NCI-H82 (cell line): ENCODE measurements at places on chromosomes 3 and 15.
A peak's percentile ranks its signal among the peaks of the same experiment; 100 is the strongest.

GRCh38 chr15:80679804-80680175 is 15.3 kb upstream of the ABHD17C start:
- DNase-seq: no peak

DNA sequence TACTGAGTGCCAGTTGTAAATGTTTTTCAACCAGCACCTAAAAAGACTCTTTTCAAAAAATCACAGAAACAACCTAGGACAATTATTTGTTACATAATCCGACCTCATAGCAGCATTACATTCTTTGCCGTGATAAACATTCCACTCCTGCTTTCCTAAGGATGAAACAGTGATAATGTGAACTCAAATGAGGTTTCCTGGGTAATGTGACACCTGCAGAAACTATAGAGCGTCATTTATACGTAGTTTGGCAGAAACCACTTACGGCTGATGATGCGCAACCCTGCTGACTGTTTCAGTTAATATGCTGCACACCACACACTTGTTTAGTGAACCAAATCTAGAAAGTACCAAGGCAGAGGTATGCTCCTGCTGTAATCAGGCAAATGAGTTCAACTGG is 55.8 kb downstream of the SEMA6D start:
- DNase-seq: no peak

DNA sequence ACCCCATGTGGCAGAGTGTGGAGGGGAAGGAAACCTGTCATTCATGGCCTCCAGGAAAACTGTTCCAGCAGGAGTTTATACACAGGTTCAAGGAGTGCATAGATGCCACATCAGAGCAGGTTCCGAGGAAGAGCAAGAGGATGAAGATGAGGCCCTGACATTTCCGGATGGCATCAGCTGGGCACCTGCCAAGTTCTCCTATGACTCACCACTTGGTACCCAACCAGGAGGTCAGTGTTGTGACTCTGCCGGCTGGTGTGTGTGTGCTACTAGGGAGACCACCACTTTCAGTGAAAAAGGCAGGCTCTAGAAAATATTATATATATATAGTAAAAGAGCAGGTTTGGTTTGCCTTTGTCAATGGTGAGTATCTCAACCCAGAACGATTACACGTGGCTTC is 69.3 kb downstream of the NTRK3 start:
- no peak for DNase-seq

DNA sequence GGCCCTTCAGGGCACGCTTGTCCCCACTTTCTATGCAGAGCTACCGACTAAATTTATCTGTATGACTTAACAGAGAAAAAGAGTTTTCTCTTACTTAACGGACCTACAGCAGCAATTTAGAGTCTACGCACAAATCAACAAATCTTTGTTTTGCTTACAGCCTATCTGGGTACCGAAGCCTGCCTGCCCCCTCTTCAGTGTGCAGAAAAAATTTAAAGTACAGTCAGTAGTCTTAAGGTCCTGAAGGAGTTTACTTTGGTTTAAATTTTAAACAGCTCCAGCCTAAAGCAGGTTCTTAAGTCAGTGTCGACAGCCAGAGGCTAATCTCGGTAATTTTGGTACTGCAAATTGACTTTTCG is 570 bp downstream of the SACM1L start:
- DNase-seq: no peak

- DNase-seq: peak; percentile 38
Observed at GRCh38 chr15:23645371-23646164, 2.1 kb downstream of the MAGEL2 start.

DNA sequence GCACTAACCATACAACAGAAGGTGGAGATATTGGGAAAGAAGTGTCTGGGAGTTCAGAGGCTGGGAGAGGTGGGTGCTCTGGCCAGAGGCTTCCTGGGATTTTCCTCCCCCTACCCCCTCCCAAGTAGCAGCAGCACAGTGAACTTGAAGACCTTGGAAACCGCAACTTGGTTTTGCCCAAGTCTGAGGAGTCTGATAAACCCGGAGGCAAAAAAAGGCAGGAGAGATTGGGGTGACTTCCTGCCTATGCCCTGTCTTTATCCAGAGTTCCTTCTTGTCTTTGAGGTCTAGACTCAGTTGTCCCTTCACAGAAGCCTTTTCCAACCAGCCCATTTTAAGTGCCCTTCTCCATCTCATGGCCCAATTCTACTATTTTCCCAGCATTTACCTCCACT is 25.4 kb upstream of the THRB start:
- DNase-seq: no peak

GRCh38 chr3:183486472-183486871 is 58.1 kb upstream of the MCF2L2 start:
- no peak for DNase-seq

GRCh38 chr3:112350018-112350810 is 17.3 kb downstream of the CD200 start:
- peak; percentile 51 for DNase-seq

GRCh38 chr3:6679510-6679909 is 181.4 kb upstream of the GRM7 start:
- DNase-seq: no peak

- peak; percentile 12 for DNase-seq
Observed at GRCh38 chr3:13818919-13819318, 61.0 kb downstream of the WNT7A start.

DNA sequence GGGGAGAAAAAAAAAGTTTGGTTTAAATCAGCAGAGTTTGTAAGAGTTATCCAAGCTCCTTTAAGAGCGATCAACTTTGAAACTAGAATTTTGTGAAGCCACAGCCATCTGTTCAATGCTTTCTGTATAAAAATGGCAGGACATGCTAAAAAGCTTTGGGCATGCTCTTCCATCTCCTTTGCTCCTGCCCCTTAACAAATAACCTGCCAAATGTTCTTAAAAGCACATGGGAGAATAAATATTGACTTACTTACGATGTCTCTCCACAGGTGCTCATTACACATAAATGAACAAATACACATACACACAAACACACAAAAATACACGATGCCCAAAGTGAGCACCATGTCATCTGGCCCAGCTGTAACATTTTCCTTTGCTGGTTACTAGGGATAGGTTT is 211.8 kb upstream of the DPH6 start:
- no peak for DNase-seq

- no peak for DNase-seq
Observed at GRCh38 chr15:97200161-97200560, 760.3 kb upstream of the ARRDC4 start.

DNA sequence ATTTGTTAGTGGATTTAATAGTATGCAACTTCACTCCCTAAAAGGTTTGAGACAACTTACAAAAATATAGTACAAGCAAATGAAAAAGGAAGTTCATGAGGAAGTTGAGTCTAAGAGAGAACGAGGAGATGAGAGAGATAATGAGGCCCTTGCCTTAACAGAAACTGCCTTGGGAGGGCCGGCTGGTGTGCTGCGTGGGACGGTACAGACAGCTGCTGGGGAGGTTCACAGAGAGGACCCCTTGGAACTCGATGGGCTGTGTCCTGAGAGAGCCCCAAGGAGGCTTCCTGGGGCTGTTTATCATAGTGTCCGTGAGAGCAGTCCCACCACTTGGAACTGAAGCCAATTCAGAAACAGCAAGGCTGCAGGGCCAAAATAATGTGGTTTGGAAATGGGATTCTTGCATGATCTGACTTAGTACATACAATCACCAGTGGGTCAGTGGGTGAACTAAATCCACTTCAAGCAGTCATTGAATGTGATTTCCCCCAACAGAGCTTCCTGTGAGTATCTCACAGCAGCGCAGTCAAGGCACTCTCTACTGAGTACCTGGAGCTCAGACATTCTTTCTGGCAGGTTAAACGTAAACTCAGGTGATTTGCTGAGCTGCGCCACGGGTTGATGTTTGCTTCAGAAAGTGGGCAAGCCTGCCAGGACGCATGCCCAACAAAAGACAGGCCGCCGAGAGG is 90.8 kb downstream of the CRTC3 start:
- DNase-seq: no peak

- no peak for DNase-seq
Observed at GRCh38 chr15:39556461-39556860, 24.4 kb upstream of the THBS1 start.

GRCh38 chr15:78695854-78696253 is 54.8 kb upstream of the CHRNB4 start:
- no peak for DNase-seq

GRCh38 chr3:18724456-18724855 is 299.3 kb upstream of the SATB1 start:
- DNase-seq: no peak

GRCh38 chr15:62413153-62413552 is 248.1 kb upstream of the C2CD4B start:
- no peak for DNase-seq

DNA sequence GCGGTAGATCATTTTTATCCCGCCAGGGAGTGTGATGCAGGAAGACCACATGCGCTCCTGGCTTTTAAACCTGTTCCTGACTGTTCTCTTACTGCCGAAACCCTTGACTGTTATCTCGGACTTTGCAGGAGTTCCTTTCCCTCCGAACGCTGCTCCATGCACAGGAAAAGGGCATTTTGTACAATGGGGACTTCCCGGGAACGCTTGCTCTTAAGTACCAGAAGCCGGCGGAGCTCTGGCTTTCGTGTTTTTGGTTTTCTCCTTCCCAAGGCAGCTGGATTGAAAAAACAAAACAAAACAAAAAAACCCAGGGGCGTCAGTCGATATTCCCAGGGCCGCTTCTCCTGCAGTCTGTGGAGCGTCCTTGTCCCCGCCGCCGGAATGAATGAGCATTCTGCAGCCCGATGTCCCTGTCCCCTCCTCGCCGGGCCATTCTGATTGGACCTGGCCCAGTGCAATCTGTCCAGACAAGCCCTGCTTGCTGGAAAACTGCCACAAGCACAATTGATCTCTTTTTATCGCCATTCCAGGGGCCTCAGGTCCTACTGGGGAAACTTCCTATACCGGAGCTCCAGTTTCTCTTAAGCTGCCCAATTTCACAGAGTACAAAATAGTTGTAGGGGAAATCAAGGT is 44.8 kb downstream of the SLC6A1 start:
- no peak for DNase-seq

DNA sequence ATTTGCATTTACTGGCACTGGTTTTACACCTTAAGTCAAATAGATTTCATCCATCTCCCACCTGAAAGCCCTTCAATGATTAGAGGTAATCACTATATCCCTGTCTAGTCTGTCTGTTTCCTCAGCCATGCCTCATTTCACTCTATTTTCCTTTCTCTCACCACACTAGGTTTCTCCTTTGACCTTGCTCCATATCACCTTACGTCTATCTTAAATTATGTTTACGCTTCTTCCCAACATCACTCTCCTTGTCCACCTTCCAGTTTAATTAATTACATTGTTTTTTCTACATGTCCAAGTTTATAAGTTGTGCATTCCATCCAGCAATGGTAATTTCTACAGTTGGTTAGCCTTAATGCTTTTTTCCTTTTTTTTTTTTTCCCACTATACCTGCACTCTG is 396.7 kb upstream of the PDZRN3 start:
- DNase-seq: no peak

DNA sequence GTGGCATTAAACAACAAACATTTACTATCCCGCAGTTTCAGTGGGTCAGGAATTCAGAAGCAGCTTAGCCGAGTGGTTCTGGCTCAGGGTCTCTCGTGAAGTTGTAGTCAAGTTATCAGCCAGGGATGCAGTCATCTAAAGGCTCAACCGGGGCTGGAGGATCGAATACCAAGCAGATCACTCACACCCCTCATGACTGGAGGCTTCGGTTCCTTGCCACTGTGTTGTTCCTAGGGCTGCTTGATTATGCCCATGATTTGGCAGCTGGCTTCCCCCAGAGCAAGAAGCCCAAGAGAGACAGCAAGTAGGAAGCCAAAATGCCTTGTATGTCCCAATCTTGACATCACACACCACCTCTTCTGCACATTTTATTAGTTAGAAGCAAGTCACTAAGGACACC is 33.9 kb upstream of the CDCP1 start:
- no peak for DNase-seq

DNA sequence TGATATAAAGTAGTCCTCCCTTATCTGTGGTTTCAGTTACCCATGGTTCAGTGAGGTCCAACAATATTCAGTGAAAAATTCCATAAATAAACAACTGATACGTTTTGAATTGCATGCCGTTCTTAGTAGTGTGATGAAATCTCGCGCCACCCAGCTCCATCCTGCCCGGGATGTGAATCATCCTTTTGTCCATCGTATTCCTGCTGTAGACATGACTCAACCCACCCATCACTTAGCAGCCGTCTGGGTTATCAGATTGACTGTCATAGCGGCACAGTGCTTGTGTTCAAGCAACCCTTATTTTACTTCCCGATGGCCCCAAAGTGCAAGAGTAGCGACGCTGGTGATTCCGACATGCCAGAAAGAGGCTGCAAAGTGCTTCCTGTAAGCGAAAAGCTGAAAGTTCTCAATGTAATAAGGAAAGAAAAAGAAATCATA is 48.0 kb upstream of the MEX3B start:
- DNase-seq: no peak

DNA sequence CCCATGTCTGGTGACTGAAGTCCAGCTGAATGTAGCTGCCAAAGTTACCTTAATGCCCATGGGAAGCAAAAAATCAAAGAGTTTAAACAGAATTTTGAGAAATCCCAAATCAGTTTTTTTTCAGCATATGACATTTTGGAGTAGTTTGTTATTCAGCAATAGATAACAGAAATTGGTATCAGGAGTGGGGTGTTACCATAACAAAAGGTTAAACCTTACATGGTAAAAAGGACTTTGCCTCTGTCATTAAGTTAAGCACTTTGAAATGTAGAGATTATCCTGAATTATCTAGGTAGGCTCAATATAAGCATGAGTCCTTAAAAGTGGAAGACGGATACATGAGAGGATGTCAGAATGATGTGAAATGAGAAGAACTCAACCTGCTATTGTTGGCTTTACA is 32.1 kb downstream of the DTWD1 start:
- no peak for DNase-seq

- no peak for DNase-seq
Observed at GRCh38 chr15:25946241-25946805, 83.2 kb upstream of the ATP10A start.

DNA sequence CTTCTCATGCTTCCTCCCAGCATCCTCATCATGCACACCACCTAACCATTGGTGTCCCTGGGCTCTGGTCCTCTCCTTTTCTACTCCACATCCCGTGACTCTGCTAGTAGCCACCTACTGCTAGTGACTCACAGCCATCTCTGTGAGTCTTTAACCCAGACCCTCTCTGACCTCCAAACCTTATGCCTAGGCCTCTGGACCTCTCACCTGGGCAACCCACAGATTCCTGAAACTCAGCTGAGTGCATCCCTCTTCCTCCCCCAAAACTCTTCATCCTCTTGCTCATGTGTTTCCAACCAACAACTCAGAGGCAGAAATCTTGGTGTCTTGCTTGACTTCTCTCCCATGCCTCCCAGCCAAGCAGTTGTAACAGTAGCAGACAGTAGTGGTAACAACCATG is 20.0 kb upstream of the SLCO2A1 start:
- DNase-seq: no peak

DNA sequence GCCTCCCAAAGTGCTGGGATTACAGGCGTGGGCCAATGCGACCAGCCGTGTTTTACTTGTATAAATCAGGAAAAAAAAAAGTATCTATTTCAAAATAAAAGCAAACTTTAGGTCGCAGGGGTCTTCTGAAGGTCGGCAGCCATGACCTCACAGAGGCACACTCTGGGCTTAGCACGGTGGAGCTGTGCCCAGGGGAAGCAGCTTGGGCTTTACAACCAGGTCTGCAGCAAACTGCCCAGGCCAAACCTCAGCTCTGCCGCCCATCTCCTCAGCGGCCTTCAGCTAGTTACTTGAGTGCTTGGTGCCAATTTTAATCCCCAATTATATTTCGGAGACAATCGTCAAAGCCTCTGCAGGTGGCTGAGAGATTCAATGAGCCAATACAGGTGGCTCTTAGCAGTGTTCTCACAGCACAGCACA is 30.1 kb downstream of the ZDHHC19 start:
- DNase-seq: peak; percentile 37

- no peak for DNase-seq
Observed at GRCh38 chr3:88231207-88231606, 81.4 kb downstream of the C3orf38 start.
